Fibroblast of lung (primary cell): ENCODE measurements at places on chromosomes 3 and 15.

DNA sequence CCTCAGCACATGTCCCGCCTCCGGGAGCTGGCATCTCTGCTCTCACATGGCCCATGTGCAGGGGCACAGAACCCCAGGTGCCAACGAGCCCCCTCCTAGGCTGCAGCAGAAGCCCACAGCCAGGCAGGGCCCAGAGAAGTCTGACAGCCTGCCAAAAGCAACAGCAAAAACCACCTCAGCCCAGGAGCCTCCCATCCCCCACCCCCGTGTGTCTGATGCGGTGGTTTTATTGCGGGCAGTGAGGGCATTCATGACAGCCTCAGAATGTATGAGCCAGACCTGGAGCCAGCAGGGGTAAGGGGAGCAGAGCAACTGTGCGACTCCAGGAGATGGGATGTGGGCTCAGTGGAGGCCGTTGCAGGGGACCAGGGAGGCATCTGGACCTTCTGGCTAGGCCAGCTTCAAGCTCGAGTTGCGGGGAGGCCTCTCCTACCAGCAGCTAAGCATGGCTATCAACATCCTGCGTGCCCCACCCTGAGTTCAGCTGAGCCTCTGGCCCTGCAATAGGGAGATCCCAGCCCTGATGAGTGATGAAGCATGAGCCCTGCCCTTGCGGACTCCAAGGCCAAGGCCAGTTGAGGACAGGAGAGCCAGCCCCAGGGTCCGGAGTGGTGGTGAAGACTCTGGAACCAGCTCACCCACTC lies 52.5 kb downstream of the CYP11A1 start:
- no peak for DNase-seq

DNA sequence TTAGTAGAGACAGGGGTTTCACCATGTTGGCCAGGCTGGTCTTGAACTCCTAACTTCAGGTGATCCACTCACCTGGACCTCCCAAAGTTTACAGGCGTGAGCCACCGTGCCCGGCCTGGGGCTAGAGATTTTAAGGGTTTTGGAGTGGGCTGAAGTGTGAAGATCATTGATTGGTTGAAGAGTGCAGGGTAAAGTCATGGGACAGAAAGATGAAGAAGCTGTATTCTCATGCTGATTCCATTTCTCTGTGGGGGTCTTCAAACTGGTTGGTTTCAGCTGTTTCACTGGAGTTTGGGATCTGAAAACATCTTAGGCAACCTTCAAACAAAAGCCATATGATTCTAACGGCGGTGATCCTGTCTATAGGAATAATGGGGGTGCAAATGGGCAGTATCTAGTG lies 52.1 kb downstream of the GATM start:
- no peak for DNase-seq

- DNase-seq = peak; percentile 78
Observed at GRCh38 chr15:99845009-99845408, 111.8 kb upstream of the LYSMD4 start.

DNA sequence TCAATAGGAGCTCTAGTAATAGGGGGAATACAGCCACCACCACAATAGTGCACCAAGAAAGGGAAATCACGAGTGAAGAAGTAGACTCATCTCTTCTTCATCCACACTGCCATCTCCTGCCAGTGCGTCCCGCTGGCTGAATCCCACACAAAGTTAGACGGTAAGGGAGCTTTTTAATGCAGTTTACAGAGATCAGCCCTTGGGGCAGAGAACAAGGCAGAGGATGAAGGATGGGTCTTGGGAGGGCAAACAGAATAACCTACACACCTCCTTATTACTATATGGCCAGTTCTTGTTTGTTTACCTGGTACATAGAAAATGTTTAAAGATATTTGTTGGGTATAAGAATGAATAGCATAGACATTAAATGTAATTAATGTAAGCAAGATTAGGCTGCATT lies 11.0 kb upstream of the DPH6 start:
- DNase-seq = no peak

- peak; percentile 49 for DNase-seq
Observed at GRCh38 chr3:36729204-36730056, 34.9 kb downstream of the DCLK3 start.

- no peak for DNase-seq
Observed at GRCh38 chr3:24389108-24390090, 105.3 kb downstream of the THRB start.

GRCh38 chr3:138862531-138862923 lies 27.8 kb upstream of the PIK3CB start:
- no peak for DNase-seq

- no peak for DNase-seq
Observed at GRCh38 chr3:181568248-181568647, 143.5 kb upstream of the SOX2 start.

DNA sequence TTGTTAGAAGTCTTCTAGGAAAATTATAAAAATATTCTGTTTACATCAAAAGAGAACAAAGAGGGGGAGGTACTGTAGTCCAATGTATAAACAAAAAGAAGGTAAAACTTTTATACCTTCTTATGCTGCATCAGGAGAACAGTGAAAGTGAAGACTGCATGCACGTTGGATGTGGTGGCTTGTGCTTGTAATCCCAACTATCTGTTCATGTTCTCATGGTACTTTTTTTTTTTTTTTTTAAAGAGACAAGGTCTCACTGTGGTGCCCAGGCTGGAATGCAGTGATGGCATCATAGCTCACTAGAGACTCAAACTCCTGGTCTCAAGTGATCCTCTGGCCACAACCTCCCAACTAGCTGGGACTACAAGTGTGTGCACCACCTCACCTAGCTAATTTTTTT lies 4.2 kb downstream of the SEC62 start:
- no peak for DNase-seq

- no peak for DNase-seq
Observed at GRCh38 chr3:190169243-190169642, 48.5 kb upstream of the P3H2 start.

DNA sequence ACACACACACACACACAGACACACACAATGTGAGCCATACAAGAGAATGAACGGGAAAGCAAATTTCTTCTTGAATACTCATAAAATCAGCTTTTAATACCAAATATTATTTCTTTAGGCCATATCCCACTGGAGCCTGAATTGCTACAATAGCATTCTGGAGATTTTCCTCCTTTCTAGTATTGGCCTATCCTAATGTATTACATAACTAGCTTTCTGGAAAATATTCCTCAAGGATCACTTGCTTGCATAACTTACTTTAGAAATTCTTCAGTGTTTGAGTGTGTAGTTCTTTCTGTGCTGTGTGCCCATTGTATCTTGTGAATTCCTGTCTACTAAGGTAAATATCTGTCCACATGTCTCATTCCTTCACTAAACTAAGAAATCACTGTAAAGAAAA lies 351.0 kb upstream of the MCTP2 start:
- DNase-seq = no peak

- peak; percentile 95 for DNase-seq
Observed at GRCh38 chr3:54891540-54891897, 36.3 kb downstream of the LRTM1 start.

DNA sequence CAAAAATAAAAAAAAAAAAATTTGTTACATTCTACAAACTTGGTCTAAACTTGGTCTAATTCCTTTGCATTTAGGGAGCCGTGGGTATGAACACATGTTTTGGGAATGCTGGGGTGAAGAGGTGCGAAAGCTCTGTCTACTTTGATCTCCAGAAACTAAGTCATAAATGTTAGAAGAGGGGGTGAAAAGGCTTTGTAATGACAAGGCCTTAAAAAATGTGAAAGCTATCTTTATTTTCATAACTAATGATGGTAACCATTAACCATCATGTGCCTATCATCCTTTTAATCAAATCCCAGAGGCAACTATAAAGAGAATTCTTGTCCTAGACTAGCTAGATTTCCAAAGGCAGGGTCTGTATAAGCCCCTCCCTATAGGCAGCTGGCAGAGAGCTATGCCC lies 60.9 kb downstream of the PRICKLE2 start:
- peak; percentile 54 for DNase-seq

DNA sequence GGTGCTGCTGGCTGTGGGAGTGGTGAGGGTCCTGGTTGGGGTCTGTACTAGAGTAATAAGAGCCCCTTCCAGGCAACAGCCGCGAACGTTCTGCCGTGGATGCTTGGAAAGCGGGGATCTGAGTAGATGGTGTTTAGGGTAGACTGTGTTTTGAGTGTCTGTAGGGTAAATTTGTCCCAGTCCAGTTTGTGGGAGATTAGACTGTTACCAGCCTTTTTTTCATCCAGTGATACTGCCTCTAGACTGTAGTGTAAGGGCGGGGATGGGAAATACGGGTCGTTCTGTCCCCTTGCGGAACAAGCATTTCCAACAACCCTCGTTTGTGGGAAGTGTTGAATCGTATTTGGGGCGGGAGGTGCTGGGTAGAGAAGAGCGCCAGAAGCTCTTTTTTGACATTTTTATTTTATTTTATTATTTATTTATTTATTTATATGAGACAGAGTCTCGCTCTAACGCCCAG lies 424 bp downstream of the HAUS2 start:
- DNase-seq = peak; percentile 27

GRCh38 chr3:123054109-123054778 lies 12.6 kb upstream of the PDIA5 start:
- no peak for DNase-seq

DNA sequence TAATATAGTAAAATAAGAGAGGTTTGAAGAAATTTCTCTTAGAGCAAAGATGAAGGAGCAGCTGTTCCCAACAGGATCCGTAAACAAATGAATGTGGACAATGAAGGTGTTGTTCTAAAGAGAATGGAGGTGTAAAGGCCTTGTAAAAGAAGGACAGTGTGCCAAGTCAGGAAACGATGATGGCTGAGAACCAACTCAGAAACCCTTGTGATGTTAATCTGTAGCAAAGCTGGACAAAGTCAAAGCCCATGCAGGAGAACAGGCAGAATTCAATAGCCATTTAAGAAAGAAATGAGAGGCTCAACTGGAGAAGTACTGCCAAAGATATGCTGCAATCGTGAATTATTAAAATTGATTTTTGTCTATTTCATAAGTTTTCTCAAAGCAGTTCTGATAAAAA lies 192.2 kb downstream of the MBNL1 start:
- DNase-seq = no peak

- DNase-seq = peak; percentile 11
Observed at GRCh38 chr3:40055956-40056355, 246.5 kb downstream of the MYRIP start.

GRCh38 chr3:111051354-111051753 lies 20.3 kb upstream of the NECTIN3 start:
- DNase-seq = no peak

GRCh38 chr3:61926923-61927322 lies 365.6 kb downstream of the PTPRG start:
- DNase-seq = peak; percentile 27

DNA sequence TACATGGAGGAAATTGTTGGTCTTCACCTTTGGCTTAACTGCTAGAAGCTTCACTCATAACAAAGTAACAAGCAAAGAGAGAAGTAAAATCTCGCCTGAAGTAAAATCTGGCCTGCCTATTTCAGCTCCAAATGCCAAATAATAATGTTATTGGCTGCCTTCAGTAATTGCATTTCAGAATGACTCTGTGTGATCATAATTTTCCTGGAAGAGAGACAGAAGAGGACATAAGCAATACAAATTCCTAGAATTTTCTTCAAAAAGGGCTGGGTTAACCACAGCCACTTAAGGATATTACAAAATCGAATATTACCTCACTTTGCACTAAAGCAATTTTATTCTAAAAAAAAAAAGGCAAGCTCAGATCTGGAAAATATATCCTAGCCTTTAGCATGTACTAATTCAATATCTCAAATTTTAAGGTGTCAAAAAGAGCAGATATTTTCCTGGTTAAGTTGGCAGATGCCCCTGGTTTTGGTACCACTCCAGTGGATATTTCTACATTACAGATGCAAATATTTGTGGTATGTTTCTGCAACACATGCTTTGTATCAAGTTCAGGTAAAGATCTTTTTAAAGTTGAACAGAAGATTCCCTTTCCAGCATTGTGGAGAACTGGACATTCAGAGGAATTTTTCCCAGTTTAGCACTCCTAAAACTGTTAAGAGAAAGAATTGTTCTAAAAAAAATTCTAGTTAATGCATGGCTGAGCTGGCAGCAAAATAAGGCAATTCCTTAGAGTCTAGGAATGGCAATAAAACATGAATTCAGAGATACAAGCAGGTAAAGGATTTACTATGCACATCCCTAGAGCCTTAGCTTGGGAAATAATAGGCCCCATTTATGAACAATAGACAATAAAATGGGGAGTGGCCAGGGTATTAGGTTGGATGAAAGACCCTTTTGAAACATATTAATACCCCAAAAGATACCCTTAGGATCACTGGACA lies 116.7 kb downstream of the STAC start:
- peak; percentile 60 for DNase-seq

- no peak for DNase-seq
Observed at GRCh38 chr15:24696842-24697241, 21.3 kb downstream of the NPAP1 start.
